ENCODE measurements at places on chromosomes 7 and 10.

- no peak for DNase-seq
These were observed 158.6 kb downstream of the INHBA start for GRCh38 chr7:41544241-41544640.

- no peak for DNase-seq
These were observed 13.3 kb downstream of the ITPRIP start for GRCh38 chr10:104324931-104325330.

DNA sequence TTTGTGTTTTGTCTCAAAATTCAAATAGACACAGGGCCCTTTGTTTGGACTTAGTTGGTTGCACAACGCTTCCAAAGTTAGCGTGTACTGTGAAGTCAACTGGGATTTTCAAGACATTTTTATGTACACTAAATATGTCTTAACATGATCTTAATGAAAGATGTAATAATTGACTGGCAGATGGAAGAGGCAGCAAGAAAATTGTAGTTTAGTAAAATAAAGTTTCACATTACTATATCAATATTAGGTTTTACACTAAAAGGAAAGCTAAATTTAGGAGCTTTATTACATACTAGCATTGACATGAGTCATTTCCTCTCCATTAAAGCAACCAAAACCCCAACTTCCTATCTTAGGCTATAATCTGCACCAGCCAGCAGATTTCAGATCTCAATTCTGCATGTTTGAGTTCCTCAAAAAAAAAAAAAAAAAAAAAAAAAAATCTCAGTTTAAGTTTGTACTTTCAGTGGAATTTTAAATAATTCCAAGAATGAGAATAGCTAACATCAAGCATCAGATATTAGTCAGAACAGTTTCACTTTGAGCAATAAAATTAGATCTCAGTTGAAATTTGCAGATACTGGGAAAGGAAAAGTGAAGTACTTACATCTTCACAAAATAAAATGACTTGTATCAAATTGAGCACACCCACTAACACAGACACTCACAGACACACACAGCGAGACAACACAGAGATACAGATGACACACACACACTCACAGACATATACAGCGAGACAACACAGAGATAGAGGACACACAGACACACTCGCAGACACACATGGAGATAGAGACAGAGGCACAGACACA, 346.6 kb upstream of the KLF6 start:
- DNase-seq = peak; percentile 45

- no peak for DNase-seq
These were observed 19.9 kb downstream of the ATAD1 start for GRCh38 chr10:87798082-87798481.

DNA sequence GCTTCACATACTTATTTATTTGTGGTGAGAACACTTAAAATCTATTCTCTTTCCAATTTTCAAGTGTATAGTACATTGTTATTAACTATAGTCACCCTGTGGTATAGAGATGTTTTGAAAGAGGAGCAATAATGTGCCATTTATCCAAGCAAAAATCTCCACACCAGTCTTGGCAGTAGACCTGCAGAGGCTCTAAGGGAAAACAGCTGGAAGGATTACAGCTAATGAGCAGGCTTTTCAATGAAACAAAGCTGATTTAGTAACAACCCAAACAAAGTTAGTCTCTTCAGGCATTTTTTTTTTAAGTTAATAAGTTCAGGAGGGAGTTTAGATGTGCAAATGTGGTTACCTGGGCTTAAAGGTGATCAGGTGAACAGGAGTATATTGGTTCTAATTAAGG, 101.9 kb downstream of the EVX1 start:
- no peak for DNase-seq

GRCh38 chr10:85927952-85928665, 438.5 kb downstream of the GRID1 start:
- no peak for DNase-seq

DNA sequence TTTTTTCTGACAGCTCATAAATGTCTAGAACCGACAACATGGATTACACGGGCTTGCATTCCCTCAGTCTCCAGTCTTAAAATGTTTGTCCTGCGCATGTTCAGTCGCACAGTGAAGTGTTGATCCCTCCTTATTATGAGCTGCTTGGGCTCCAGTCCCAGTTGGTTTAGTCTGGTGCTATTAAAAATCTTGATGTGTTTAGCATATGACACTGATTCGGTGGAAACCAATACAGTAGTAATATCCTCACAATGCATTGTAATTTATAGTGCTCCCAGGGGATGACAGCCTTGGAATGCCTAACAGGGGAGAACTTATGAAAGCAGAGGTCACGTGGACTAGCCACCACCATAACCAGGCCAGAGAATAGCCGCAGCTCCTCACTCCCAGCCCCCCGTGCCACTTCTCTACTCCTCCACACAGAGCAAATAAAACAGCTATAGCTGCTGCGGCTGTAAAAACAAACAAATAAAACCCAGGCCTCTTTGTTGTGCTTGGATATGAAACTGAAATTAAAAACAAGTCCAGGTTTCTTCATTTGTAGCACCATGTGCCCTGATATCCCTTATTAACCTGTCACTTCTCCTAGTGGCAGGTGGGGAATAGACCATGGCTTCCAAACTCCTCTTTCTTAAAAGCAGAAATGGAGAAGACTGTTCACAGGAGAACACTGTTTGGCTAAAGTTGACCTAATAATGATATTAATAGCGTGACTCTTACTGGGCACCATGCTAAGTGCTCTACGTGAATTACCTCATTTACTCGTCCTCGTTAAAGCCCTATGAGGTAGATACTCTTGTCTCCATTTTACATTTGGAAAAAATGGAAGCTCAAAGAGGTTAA, 7.7 kb downstream of the DPCD start:
- DNase-seq = no peak

DNA sequence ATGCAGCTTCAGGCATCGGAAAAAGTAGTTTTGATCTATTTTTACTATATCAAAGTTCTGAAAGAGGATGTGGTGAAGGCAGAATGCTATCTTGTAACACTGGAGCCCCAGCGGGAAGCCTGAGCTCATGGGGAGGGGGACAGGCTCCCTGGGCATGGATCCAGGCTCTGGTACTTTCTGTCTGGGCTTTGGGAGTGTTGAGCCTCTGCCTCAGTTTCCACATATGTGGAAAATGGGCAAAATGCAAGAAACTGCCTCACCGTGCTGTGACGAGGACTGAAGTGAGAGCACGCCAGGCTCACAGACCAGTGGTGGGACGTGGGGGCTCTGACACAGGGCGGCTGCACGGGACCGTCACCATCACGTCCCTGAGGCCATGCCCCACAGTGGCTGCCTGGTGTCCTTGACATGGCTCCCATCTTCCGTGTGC, 182.9 kb upstream of the SHH start:
- no peak for DNase-seq

DNA sequence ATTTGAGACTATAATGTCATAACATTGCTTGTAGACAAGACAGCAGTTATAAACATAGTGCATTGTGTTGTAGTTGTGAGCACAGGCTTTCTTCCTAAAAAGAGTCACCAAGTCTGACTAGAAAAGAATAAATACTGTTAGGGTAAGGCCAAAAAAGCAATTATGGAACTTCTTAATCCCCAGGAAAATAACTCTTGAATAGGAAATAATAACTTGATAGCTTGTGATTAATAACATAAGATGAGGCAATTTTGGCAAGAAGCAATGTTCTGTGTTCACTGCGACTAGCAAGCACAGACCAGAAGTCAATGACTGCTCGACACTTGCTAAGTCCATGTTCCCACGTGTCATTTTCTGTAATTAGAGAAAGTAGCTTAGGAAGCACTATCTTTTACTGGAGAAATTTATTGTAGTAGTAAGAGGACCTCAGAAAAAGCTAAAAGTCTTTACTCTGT, 97.1 kb downstream of the AGMO start:
- DNase-seq = no peak

GRCh38 chr7:23200331-23200730, 18.5 kb downstream of the NUP42 start:
- no peak for DNase-seq

DNA sequence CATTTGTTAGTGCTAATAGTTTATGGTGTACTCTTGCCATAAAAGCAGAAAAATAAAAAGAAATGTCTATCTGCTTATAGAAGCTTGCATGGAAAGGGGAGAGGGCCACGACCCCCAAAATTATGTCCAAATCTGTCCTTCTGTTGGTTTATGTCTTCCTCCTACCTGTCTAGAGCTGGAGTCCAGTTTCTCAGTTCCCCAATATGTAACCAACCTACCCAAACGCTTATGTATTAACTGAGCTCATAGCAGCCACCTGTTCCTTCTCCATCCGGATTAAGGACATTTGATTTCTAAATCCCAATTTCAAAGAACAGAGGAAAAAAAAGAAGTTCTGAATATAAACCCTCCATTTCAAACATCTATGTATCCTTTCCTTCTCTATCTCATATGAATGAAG, 30.3 kb upstream of the TPK1 start:
- no peak for DNase-seq

GRCh38 chr7:96061844-96062243, 260.1 kb downstream of the SLC25A13 start:
- DNase-seq = no peak

DNA sequence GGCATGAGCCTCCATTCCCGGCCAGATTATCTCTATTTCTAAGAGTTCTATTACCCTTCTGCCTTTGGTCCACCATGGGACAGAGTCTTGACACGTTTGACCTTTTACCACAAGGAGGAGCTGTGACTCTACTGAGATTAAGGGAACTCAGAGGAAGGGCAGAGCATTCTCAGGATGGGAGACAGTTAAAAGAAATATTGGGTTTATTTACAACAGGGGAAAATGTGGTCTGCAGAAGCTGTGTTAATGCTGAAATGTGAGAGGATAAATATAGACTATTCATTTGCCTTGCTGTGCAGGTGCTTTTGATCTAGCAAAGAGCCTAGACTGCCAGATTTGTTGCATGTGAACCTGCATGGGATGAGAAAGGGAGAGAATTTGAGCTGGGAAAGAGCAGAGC, 45.8 kb upstream of the PRSS58 start:
- no peak for DNase-seq

DNA sequence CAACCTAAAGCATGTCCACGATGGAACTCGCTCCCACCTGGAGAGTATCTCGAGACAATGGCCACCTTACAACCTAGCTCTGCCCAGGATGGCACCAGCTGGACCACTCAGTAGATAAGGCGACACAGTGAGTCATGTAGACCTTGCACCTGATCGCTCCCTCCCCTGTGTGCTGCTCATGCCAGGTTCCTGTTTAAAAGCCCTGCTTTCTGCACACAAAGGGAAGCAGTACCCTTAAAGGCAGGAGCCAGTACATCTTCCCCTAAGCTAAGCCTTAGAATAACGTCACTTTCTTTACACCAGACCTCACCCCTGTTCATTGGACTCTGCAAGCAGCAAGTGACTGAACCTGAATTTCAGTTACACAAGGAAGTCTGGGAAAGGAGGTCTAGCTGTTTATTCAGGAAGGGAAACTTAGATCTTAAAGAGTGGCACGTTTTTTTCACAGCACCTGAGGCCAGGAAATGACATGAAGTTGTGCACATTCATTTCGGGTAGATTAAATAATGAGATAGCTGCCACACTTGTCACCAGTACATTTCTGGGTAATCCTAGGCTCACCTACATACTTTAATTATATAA, 117.9 kb downstream of the MTPAP start:
- DNase-seq = no peak

DNA sequence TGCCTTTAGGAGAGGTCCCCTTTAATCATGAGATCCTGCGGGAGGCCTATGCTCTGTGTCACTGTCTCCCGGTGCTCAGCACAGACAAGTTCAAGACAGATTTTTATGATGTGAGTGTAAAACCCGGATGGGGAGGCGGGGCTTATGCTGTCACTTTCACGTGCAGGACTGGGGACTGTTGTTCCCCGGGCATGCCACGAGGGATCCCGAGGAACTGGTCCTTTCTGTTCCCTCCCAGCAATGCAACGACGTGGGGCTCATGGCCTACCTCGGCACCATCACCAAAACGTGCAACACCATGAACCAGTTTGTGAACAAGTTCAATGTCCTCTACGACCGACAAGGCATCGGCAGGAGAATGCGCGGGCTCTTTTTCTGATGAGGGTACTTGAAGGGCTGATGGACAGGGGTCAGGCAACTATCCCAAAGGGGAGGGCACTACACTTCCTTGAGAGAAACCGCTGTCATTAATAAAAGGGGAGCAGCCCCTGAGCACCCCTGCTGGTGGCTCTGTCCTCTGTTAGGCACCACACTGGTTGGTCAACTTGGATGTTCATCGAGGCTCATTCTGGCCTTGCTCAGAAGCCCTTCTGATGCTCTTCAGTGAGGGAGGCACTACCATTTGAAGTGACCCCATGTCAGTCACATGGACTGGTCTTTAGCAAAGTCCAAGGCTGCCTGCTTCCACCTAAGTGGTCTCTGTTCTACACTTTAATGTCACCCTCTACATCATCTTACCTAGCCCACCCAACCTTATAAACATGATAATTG, 2.8 kb downstream of the COPS6 start:
- DNase-seq = no peak

- no peak for DNase-seq
These were observed 31.9 kb downstream of the RBM17 start for GRCh38 chr10:6120691-6121090.

- no peak for DNase-seq
These were observed at the start of gene PRLHR for GRCh38 chr10:118595598-118596425. TSS of gene PRLHR (minus strand) at chr10:118595648. CDS start at chr10:118595244, 404 bp downstream.

DNA sequence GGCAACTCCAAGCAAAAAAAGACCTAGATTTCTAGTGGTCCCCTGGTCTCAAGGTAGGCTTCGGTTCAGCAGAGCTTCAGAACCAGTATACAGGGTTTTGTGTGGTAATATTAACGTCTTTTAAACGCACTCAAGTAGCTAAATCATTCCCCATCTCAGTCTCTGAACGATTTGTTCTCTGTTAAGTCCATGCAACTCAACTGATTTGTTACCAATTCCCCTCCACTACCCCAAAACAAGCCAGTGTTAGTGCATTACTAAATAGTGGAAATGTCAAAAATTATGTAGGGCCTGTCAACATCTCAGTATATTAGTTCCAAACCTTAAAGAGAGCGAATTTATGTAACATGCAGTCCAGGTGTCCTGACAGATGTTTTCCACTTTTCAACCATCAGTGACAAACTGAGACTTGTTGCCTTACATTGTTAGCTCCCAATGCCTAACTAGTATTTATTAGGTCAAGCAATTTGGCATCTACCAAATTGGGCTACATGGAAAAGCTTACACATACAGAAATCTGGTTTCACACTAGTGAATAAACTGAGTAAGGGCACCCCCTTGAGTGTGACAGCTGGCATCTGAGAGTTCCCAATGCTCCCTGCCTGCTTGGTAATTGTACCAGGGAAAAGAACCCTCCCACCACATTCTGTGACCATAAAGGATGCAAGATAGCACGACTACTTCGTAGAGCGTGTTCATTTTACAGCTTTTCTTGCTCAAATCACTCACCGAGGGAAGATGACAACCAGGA, 12.2 kb downstream of the HNRNPA2B1 start:
- no peak for DNase-seq

- DNase-seq = no peak
These were observed 30.0 kb downstream of the DGKI start for GRCh38 chr7:137816696-137817320.

- DNase-seq = no peak
These were observed 1133.4 kb downstream of the CNTNAP2 start for GRCh38 chr7:147249956-147250355.

GRCh38 chr10:61992671-61993668, 91.5 kb downstream of the ARID5B start:
- peak; percentile 36 for DNase-seq
